Left hindlimb (tissue), 1 donor: ENCODE measurements at places on chromosomes 2 and 18.

GRCh38 chr18:48348739-48349138, 60.4 kb downstream of the ZBTB7C start:
- no peak for DNase-seq

DNA sequence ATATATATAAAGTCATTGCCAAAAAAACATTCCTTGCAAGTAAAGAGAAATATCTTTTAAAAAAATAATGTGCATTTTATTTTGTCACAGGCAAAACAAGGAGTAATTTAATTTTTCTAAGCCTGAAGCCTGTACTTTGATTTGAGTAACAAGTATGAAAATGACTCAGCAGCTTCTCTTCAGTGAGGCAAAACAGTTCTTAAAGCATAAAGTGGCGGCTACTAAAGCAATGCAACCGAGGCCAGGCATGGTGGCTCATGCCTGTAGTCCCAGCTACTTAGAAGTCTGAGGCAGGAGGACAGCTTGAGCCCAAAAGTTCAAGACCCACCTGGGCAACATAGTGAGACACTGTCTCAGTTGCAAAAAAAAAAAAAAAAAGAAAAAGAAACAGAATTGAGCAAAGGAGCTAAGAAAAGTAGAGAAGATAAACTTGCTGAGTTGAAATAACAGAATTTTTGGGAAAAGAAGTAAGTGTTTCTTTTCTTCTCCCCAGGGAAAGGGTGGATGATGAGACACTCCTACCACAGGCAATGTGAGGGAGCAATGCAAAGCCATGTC, 29.6 kb downstream of the DOK1 start:
- no peak for DNase-seq

DNA sequence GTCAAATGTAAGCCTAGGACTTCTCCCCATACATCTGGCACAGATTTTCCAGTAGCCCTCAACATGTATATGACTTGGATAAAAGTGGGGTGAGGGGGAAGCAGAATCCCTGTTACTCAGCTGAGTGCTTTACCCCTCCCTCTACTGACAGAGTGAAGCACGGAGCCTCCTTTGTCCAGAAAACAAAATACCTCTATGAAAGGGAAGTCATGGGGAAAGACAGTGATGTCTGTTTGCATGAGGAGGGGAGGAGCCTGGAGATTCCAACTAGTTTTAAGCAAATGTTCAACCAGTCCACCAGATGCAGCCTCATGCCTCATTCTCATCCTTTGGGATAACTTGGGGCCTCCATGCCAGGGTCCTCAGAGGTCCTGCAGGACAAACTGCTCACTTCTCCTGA, 203.9 kb downstream of the SMAD2 start:
- no peak for DNase-seq

- DNase-seq: no peak
These were observed 345.1 kb downstream of the DYSF start for GRCh38 chr2:71798266-71799012.

DNA sequence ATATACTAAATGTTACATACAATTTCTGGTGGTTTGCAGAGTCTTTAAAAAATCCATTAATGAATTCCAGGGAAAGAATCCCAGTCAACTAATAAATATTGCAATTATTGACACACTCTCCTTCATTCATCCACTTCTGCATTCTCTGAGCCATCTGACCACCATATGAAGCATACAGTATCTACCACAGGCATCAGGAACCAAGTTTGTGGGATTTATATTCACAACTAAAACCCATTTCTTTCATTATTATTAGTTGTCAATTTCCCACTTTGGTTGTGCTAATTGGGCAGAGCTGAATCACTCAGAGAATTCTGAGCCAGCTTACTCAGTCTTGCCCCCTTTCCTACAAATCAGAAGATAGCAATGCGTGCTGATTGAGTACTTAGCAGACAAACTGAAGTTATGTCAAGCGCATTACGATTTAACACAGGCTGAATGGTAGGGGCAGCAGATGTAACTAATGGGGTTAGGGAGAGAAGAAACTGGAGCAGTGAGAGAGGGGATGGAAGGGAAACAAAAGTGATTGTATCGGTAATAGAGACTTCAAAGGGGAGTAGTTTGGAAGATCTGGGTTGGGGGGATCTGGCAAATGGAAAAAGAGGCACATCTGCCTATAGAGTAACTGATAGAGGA, 52.3 kb downstream of the ZEB2 start:
- DNase-seq: no peak
